ENCODE measurements at places on chromosomes 11 and 22.
A peak's percentile ranks its signal among the peaks of the same experiment; 100 is the strongest.

GRCh38 chr11:108788565-108789199 is 123.8 kb downstream of the DDX10 start:
- DNase-seq, result no peak

DNA sequence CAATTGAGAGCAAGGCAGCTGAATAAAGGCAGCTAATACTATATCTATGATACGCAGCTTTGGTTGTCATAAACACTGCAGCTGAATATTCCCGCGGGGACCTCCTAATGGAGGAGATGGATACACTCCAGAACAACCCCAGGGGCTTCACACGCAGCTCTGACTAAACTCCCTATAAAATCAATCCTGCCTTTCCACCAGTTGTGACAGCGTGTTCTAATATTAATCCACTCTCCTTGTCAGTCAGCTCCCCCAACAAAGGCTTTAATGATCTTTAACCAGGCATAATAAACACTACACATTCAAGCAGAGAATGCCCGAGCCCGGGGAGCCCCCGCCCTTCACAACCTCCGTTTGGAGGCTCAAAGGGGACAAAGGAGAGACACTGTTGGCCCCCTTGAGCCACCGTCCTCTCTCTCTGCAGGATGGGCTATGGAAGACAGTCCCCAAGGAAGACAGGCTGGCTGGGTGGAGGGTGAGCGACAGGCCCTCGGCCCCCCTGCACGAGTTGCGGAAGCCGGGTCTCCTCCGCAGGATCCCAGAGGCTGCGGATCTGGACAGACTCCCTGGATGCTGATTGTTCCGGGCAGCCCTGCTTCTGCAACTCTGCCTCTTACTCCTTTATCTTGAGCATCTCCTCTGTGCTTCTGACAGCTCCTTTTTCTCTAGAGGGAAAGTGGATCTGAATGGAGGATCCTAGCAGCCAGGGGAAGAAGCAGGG is 565.2 kb downstream of the BUD13 start:
- no peak for DNase-seq

- no peak for DNase-seq
These were observed 44.7 kb downstream of the GAB4 start for GRCh38 chr22:16963189-16963945.

- DNase-seq, result no peak
These were observed 41.5 kb downstream of the ST3GAL4 start for GRCh38 chr11:126396965-126397364.

- DNase-seq, result no peak
These were observed 31.8 kb downstream of the TMPRSS5 start for GRCh38 chr11:113674397-113674685.

DNA sequence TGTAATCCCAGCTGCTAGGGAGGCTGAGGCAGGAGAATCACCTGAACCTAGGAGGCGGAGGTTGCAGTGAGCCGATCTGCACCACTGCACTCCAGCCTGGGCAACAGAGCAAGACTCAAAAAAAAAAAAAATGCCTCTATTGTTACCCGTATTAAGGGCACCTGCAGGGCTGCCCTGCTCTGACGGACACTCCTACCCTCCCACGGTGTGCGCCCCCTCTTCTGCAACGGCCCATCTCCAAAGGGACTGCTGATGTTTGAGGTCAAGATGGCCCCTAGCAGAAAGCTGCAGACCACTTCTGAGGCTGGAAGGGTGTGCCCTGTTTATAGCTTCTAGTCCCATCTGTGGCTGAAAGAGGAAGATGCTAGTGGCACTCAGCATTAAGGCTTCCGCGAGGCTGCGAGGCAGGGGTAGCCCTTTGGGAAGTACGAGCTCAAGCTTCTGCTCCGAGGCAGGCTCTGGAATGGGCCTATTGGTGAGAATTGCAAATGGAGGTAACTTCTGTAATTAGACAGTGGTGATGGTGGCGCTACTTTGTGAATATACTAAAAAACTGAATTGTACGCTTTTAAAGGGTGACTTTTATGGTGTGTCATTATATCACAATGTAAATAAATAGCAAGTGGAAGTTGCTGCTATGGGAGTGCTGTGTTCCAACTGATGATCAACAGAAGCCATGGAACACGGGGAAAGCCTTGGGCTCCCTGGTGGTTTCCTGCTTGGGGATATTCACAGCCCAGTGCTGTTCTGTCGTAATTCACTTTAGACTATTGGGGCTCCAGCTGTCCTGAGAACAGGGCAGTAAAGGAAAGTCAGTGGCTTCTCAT is 24.3 kb downstream of the ARFGAP2 start:
- no peak for DNase-seq

- no peak for DNase-seq
These were observed 3.8 kb upstream of the TRIM6 start for GRCh38 chr11:5592615-5593014.

DNA sequence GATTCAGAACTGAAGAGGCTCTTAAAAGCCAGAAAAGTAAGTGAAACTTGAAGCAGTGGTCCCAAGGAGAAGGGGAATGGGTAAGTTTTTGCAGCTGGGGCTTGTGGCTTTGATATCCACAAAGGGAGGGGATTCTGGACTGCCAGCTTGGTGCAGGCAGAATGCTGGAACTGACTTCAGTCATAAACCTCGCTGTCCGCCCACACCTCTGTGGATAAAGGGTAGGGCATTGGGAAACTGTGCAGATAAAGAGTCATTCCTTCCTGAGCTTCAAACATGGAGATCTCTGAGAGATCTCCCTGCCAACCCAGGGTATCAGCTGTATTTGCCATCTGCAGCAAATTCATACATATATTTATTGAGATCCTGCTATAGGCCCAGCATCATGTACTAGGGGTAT is 124.3 kb upstream of the OR9Q1 start:
- DNase-seq, result no peak

DNA sequence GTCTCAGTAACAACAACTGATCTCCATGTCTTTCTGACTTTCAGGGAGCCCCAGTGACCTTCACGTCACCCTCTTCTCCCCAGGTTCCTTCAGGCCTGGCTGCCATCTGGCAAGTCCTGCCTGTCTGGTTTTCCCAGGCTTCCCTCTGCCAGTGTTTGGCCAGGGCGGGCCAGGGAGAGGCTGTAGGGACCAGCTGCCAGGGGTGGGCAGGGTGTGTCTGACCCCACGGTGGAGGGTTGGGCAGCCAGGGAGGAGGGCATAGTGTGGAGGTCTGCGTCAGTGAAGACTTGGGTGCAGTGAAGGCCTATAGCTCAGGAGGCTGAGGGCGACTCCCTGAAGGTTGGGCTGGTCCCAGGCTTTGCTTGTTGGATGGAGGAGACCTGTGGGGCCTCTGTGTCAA is 11.9 kb upstream of the MRGPRX2 start:
- no peak for DNase-seq

GRCh38 chr22:29183971-29184848 is 21.5 kb upstream of the EMID1 start:
- no peak for DNase-seq

DNA sequence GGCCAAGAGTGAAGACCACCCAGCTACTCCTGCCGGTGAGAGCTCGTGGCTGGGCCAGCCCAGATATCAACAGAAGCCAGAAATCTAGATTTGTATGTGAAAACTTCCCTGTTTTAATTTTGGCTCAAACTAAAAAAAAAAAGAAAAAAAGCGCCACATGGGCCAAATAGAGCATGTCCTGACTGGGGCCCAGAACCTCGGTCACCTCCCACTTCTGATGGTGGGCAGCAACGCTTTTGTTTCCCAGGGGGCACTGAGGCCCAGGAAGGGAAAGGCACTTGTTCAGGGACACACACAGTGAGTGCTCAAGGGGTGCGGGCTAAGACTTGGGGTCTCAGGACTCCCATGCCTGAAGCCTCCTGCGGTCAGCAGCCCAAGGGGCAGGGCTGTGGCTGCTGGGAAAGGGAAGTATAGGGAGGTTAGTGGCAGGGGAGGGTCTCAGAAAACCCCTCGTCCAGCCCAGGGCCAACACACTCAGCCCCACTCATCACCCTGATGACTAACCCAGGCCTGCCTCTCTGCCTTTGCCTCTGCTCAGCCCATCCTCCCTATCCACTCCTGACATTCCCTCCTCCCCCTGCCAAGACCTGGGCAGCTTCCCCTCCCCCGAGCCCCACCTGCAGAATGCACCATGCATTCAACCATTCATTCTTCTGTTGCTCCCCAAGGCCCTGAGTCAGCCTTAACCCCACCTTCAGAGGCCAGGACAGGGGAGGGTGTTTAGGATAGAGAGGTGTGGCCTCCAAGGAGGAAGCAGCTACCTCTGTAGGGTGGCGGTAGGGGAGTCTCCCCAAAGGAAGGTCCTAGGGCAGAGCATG is 30.0 kb upstream of the TCF20 start:
- DNase-seq, result peak; percentile 90

DNA sequence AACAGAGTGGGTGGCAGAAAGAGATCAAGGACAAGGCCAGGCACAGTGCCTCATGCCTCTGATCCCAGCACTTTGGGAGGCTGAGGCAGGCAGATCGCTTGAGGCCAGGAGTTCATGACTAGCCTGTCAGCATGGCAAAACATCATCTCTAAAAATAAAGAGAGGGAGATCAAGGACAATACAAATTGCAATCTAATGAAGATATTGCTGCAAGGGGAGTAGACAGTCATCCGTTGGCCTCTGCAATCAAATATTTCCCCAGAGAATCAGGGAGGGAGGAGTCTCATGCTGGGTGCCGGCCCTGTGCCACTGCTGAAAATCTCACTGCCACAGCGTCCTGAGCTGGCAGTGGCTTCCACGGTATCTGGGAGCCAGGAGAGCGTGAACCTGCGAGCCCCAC is 19.4 kb upstream of the IL17RA start:
- no peak for DNase-seq

DNA sequence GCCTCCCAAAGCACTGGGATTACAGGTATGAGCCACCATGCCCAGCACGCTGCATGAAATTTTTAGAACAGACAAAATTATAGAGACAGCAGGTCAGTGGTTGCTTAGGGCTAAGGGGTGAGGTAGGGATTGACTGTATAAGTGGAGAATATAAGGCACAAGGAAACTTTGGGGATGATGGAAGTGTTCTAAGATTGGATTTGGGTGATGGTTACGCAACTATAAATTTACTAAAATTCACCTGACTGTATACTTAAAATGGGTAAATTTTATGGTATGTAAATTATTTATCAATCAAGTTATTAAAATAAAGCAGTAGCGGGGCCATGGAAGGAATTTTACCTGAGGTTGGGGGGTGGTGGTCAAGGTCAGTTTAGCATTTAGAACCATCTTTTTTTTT is 16.4 kb upstream of the POLD3 start:
- DNase-seq, result no peak

DNA sequence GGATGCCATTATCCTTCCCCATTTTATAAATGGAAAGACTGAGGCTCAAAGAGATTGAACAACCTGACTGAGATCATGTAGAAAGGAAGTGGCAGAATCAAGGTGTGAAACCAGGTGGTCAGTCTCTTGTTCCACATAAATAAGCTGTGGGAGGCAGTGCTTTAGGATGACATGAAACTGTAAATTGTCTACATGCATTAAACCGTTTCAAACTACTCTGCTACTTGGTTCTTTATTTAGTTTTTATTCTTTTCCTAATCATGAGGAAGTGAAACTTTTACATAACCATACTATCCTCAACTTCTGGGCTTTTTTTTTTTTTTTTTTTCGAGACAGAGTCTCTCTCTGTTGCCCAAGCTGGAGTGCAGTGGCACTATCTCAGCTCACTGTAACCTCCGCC is 34.9 kb downstream of the CADM1 start:
- peak; percentile 3 for DNase-seq

GRCh38 chr11:3947061-3947460 is 91.6 kb downstream of the STIM1 start:
- DNase-seq, result peak; percentile 19

DNA sequence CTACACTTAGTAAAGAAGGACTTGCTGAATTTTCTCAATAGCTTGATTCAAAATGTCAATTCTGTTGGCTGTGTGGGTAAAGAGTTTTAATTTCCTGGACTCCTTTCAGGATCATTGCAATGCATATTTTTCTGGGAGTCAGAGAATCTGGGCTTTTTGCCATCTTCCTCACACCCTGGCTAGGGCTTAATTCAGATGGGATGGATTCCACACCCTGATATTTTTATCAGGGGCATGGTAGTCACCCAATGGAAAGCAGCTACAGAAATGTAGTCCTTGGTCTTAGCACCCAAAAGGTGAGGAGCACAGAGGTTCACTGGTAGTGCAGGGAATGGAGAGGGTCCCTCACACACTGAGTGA is 79.3 kb downstream of the SGSM3 start:
- no peak for DNase-seq

- no peak for DNase-seq
These were observed 10.4 kb downstream of the CHRDL2 start for GRCh38 chr11:74720596-74721478.

DNA sequence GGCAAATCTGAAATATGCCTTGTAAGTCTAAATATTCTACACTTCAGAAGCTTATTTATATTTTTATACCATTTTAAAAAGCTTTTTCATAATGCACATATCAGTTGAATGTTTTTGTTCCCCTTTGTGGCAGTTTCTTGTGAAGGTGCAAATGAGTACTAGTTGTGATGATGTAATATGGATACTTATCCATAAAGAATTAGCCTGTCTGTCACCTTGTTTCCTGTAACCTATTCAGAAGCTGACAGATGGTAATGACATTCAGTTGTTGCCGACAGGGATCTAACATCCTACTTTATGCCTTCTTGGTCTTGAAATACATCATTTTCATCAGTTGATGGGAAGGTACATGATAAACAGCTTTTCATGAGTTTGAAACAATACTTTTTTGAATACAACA is 2.9 kb downstream of the QSER1 start:
- no peak for DNase-seq

DNA sequence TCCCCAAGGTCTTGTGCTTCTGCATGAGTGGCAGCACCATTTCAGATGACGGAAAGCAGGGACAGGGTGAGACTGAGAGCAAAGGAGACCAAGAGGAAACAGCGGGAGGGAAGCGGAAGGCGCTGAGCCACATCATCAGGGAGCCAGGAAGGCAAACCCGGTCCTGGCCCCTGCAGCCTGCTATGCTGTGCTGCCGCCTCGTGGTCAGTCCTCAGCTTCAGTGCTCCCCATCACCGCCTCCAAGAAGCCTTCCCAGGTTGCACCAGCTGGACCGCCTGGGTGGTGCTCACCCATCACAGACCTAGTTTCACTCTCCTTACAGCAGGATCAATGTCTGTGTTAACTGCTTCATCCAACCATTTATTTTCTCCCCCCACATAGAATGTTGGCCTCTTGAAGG is 73.0 kb upstream of the PHF21B start:
- no peak for DNase-seq

GRCh38 chr11:65700399-65700798 is 11.7 kb upstream of the KAT5 start:
- no peak for DNase-seq
